Spinal cord (tissue), 10 donors: ENCODE measurements at places on chromosomes 5 and 9.

- H3K4me3 ChIP-seq, result no peak overlapping the region
- no peaks in the 10 kb centered on the region for H3K4me1 ChIP-seq
- no peak overlapping the region for H3K27ac ChIP-seq
- no peak for DNase-seq
- H3K36me3 ChIP-seq, result peaks cover 9% of the 10 kb centered on the region
These were observed 150.0 kb downstream of the CDC42SE2 start for GRCh38 chr5:131413605-131414559.

DNA sequence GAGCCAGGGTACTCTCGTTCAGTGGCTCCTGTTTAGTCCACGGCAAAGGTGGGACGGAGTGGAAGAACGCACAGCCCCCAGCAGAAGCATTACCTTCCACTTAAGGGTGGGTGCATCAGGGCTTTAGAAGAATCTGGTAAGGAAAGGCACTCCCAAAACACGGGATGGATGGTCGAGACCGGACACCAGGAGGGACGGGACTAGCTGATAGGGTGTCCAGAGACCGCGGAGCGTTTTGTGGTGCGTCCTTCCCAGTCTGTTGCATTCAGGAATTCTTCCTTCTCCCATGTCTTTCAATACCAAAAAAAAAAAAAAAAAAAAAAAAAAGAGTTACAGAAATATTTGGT lies 545 bp upstream of the CTSV start:
- peaks cover 9% of the 10 kb centered on the region for H3K27me3 ChIP-seq
- peak overlapping the region; percentile 25 for H3K27ac ChIP-seq
- peaks cover 9% of the 10 kb centered on the region for H3K4me1 ChIP-seq
- no peaks in the 10 kb centered on the region for H3K36me3 ChIP-seq
- peak overlapping the region; percentile 64 for H3K4me3 ChIP-seq

DNA sequence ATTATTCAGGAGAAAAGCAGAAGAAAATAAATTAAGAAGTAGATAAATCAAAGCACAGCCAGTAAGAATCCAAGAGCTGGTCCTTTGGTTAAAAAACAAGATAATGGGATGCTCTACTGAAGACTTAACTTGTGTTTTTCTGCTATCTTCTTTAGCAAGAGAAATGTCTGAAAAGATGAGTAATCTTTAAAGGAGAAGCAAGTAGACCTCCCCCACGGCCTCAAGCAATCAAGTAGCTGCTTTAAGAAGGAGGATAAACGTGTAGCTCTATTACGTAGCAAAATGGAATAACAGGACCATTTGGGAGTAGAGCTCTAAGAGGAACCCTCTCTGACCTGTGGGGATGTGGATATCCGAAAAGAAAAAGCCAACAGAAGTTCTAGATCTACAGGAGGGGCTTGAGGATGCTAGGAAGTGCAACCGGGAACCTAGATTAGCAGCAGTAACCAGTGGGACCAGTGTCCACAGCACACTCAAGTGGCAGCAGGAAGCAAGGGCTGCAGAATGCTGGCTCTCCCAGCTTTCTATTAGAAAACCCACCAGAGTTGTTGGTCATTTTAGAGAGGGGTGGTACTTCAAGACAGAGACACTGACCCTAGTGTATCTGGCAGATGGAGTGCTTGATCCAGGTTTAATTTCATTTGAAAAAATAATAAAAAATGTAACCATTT lies 185.4 kb downstream of the GABBR2 start:
- peaks cover 12% of the 10 kb centered on the region for H3K4me1 ChIP-seq
- no peak overlapping the region for H3K4me3 ChIP-seq
- H3K36me3 ChIP-seq, result peaks cover 3% of the 10 kb centered on the region
- DNase-seq, result no peak
- H3K27ac ChIP-seq, result no peak overlapping the region
- no peaks in the 10 kb centered on the region for H3K27me3 ChIP-seq

- H3K27me3 ChIP-seq, result no peaks in the 10 kb centered on the region
- DNase-seq, result no peak
- no peak overlapping the region for H3K27ac ChIP-seq
- peaks cover 3% of the 10 kb centered on the region for H3K36me3 ChIP-seq
- H3K4me1 ChIP-seq, result no peaks in the 10 kb centered on the region
These were observed 5.5 kb downstream of the SLC25A2 start for GRCh38 chr5:141298376-141298775.

- peaks cover 28% of the 10 kb centered on the region for H3K4me1 ChIP-seq
- no peak for DNase-seq
- H3K36me3 ChIP-seq, result peaks cover 3% of the 10 kb centered on the region
- no peak overlapping the region for H3K4me3 ChIP-seq
These were observed 52.2 kb downstream of the COL5A1 start for GRCh38 chr9:134693641-134694367.

GRCh38 chr9:113590991-113591898 lies 127.7 kb downstream of the RGS3 start:
- H3K4me1 ChIP-seq, result peaks cover 63% of the 10 kb centered on the region
- H3K27ac ChIP-seq, result no peak overlapping the region
- H3K4me3 ChIP-seq, result no peak overlapping the region
- DNase-seq, result peak; percentile 67
